ENCODE measurements at places on chromosomes 6 and 20. TPM values are rescaled to one million over a fixed set of nuclear protein-coding genes. Genes with fewer than 3 reads are reported as not detected.

DNA sequence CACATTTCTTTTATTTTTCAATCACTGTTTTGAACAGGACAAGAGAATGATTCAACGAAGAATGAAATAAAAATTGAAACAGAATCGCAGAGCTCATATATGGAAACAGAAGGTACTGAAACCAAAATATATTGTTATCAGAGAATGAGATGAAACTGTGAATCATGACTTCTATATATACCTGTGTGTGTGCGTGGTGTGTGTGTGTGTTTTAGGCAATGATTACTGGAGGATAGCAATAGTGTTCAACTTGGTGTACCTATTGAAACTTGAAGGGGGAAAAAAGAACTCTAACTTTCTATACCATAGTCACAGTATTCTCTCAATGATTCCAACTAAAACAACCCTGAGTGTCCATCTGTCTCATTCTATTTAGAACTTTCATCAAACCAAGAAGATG, 586.6 kb downstream of the KIF16B start:
- H3K4me3 ChIP-seq, result no peak overlapping the region
- no peak overlapping the region for H3K27ac ChIP-seq
- H3K4me1 ChIP-seq, result no peaks in the 10 kb centered on the region

VWA7 gene
- under 0.01 TPM for total RNA-seq

DNA sequence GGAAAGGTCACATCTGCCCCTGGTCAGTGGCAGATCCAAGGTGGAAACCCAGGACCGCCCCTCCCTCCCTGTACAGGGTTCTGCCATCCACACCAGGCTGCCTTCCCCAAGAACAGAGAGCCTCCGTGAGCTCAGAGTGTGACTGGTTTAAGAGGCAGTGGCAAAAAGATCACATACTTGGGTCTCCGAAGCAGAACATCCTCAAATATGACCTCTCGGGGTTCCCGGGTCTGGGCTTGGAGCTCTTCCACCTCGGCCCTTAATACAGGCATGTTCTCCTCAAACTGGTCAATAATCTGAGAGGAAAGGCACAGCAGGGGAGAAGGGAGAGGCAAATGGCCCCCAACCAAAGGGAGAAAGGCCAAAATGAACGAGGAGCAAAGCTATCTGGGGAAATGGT, 14.8 kb downstream of the C20orf96 start:
- H3K27ac ChIP-seq, result no peak overlapping the region
- no peak overlapping the region for H3K4me3 ChIP-seq
- H3K36me3 ChIP-seq, result peaks cover 5% of the 10 kb centered on the region
- no peaks in the 10 kb centered on the region for H3K27me3 ChIP-seq
- no peaks in the 10 kb centered on the region for H3K4me1 ChIP-seq
- no peak for DNase-seq

DNA sequence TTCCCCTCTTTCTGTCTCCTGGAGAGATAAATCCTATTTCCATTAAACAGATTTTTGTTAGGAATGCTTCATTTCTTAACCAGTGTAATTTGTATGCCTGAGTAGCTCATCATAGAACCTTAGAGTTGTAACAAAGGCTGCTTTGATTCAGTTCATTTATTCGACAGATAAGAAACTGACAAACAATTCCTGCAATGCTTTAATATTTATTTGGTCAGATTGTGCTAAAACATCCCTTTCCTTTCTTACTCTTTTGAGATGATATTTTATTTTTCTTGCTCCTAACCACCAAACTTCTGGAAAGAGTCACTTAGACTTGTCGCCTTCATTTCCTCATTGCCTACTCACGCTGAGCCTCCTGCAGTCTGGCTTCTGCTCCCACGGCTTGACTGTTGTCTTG, 89.0 kb upstream of the SUPT3H start:
- no peak overlapping the region for H3K4me3 ChIP-seq
- DNase-seq, result no peak
- no peaks in the 10 kb centered on the region for H3K4me1 ChIP-seq
- no peaks in the 10 kb centered on the region for H3K27me3 ChIP-seq
- no peak overlapping the region for H3K27ac ChIP-seq

NNAT gene
- 3.9 TPM for total RNA-seq

- H3K27me3 ChIP-seq, result no peaks in the 10 kb centered on the region
- H3K4me3 ChIP-seq, result no peak overlapping the region
- DNase-seq, result no peak
- no peak overlapping the region for H3K27ac ChIP-seq
- no peaks in the 10 kb centered on the region for H3K4me1 ChIP-seq
Measured at GRCh38 chr6:99559057-99559456, 9.4 kb downstream of the CCNC start.

HDAC2 gene
- 37.9 TPM for total RNA-seq

SPATS1 gene
- total RNA-seq, result not detected

HNF4A gene
- total RNA-seq, result not detected

- no peaks in the 10 kb centered on the region for H3K36me3 ChIP-seq
- no peak overlapping the region for H3K27ac ChIP-seq
- H3K4me1 ChIP-seq, result no peaks in the 10 kb centered on the region
- no peak overlapping the region for H3K4me3 ChIP-seq
- no peak for DNase-seq
Measured at GRCh38 chr6:168892031-168892430, 361.6 kb downstream of the THBS2 start.

MAS1 gene
- not detected for total RNA-seq

DNA sequence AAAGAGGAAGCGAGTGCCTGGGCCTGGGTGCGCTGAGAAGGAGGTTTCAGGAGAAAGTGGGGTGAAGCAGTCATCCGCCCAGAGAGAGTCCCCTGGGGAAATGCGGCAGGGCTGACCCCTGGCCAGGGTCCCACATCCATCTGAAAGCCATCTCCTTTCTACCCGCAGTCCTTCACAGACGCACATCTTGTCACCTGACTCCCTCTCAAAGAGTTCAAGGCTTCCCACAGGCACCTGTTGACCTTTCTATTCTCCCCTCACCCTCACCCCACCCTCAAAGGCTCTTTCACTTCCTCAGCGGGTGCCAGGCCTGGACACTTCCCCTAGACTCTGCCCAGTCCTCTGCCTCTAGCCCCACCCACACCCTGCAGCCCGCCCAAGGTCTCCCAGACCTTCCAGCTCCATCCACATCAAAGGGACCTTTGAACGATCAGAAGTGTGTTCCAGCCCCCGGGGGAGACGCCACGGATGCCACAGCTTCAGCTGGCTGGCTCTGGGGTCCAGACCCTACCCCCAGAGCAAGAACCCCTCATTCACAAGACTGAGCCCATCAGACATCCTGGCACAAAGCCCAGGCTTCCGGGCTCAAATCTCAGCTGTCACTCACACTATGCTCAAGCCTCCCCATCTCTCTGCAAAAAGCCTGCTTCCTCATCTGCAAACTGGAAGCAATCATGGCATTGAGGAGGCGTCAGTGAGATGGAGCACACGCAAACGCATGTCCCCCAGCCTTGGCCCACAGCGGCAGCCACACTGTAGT, 2.1 kb downstream of the CTSZ start:
- peaks cover 20% of the 10 kb centered on the region for H3K4me1 ChIP-seq
- H3K36me3 ChIP-seq, result no peaks in the 10 kb centered on the region
- no peaks in the 10 kb centered on the region for H3K27me3 ChIP-seq
- peak overlapping the region; percentile 81 for H3K4me3 ChIP-seq
- no peak for DNase-seq

GRCh38 chr6:43716099-43716498, 28.5 kb upstream of the MRPS18A start:
- H3K36me3 ChIP-seq, result no peaks in the 10 kb centered on the region
- peaks cover 13% of the 10 kb centered on the region for H3K4me1 ChIP-seq
- H3K27ac ChIP-seq, result peak overlapping the region; percentile 41

DNA sequence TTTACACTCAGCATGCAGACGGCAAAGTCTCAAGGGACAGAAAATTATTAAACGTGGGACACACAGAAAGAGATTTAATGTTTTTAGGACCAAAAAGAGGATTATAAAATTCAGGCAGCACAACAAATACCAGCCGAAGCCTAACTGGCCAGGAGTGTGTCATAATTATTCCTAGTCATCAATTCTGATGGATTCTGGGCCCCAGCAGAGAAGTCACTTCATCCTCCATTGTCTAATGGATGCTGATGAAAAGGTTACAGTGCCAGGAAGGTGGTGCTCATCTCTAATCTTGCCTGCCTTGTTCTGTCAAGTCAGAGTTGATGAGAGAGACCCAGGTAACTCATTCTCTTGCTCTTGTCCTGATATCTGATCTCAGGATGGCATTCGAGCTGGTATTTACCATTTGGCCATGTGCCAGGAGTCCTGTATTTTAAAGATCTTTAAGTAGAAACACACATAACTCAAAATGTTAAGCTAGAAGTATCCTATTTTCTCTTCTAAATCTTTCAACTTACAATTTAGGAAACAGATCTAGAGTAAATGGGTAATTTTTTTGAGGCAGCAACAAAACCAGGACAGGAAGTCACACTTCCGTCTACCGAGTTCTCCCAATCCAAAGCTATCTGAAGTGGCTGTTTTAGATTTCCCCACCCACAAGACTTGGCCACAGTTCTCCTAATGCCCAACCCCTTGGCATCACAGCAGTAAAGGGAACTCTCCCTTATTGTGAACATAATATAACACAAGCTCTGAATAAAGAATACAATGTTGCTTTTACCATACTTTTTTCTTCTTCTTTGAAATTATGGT, 50.0 kb downstream of the ADAT2 start:
- peak; percentile 24 for DNase-seq
- peak overlapping the region; percentile 54 for H3K27ac ChIP-seq
- no peaks in the 10 kb centered on the region for H3K36me3 ChIP-seq
- no peak overlapping the region for H3K4me3 ChIP-seq
- no peaks in the 10 kb centered on the region for H3K27me3 ChIP-seq

- no peak overlapping the region for H3K4me3 ChIP-seq
- DNase-seq, result no peak
- H3K27ac ChIP-seq, result no peak overlapping the region
- no peaks in the 10 kb centered on the region for H3K27me3 ChIP-seq
Measured at GRCh38 chr6:154367336-154367735, 10.7 kb upstream of the IPCEF1 start.

- H3K27me3 ChIP-seq, result no peaks in the 10 kb centered on the region
- no peak overlapping the region for H3K4me3 ChIP-seq
- no peak for DNase-seq
Measured at GRCh38 chr6:25713824-25714223, 40.7 kb upstream of the SLC17A4 start.

PTGIS gene
- total RNA-seq, result 38.7 TPM
